ENCODE measurements at places on chromosomes 12 and 14.

- H3K27me3 ChIP-seq = no peaks in the 10 kb centered on the region
- H3K27ac ChIP-seq = no peak overlapping the region
- H3K4me3 ChIP-seq = no peak overlapping the region
- H3K36me3 ChIP-seq = no peaks in the 10 kb centered on the region
- H3K4me1 ChIP-seq = peaks cover 2% of the 10 kb centered on the region
These were observed 17.3 kb upstream of the TMPRSS12 start for GRCh38 chr12:50825372-50825838.

DNA sequence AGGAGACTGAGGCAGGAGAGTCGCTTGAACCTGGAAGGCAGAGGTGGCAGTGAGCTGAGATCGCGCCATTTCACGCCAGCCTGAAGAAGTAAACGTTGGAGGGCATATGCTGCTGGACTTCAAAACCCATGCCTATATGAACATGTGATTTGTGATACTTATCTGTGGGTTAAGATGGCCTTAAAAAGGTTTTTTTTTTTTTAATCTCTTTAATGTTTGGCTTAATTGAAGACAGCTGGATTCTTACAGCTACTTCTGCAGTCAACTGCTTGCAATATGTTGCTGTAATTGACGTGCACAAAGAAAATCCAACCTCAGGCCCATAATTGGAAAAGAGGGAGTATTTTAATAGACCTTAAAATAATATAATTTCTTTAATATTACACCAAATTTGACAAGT lies 1.5 kb upstream of the B3GNT4 start:
- no peak for DNase-seq
- H3K27me3 ChIP-seq = peaks cover 82% of the 10 kb centered on the region
- no peak overlapping the region for H3K27ac ChIP-seq
- H3K4me1 ChIP-seq = peaks cover 8% of the 10 kb centered on the region
- H3K36me3 ChIP-seq = peaks cover 8% of the 10 kb centered on the region
- H3K4me3 ChIP-seq = no peak overlapping the region

GRCh38 chr14:102523569-102524450 lies 14.2 kb upstream of the ANKRD9 start:
- H3K4me3 ChIP-seq = peak overlapping the region; percentile 66
- DNase-seq = no peak
- H3K27ac ChIP-seq = no peak overlapping the region
- H3K4me1 ChIP-seq = peaks cover 27% of the 10 kb centered on the region
- H3K27me3 ChIP-seq = no peaks in the 10 kb centered on the region
- no peaks in the 10 kb centered on the region for H3K36me3 ChIP-seq

GRCh38 chr12:121285856-121286255 lies 10.7 kb downstream of the CAMKK2 start:
- DNase-seq = no peak
- no peaks in the 10 kb centered on the region for H3K36me3 ChIP-seq
- no peak overlapping the region for H3K4me3 ChIP-seq
- H3K4me1 ChIP-seq = peaks cover 5% of the 10 kb centered on the region

DNA sequence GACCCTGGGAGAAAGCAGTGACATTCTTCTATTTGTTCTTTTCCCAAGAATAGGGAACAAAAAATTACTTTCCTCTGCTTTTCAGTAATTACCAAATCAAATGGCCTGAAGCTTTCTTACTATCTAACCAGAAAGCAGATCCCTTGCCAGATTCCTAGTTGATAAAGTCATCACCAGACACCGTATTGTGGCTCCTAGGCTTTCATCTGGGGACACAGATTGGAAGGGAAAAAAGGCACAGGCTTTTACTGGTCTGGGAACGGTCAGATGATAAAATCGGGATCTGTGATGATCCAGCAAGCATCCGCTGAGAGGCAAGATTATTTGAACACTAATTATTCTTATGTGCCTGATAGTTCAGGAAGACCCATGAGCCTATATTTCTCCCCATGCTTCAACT lies 79.1 kb upstream of the BCL2L14 start:
- no peaks in the 10 kb centered on the region for H3K27me3 ChIP-seq
- DNase-seq = no peak
- H3K4me1 ChIP-seq = no peaks in the 10 kb centered on the region
- H3K36me3 ChIP-seq = no peaks in the 10 kb centered on the region
- H3K4me3 ChIP-seq = no peak overlapping the region

- H3K4me3 ChIP-seq = peak overlapping the region; percentile 26
- H3K27me3 ChIP-seq = no peaks in the 10 kb centered on the region
- no peaks in the 10 kb centered on the region for H3K36me3 ChIP-seq
- no peak overlapping the region for H3K27ac ChIP-seq
- H3K4me1 ChIP-seq = no peaks in the 10 kb centered on the region
These were observed 18.5 kb upstream of the DHRS7 start for GRCh38 chr14:60183741-60184140.

DNA sequence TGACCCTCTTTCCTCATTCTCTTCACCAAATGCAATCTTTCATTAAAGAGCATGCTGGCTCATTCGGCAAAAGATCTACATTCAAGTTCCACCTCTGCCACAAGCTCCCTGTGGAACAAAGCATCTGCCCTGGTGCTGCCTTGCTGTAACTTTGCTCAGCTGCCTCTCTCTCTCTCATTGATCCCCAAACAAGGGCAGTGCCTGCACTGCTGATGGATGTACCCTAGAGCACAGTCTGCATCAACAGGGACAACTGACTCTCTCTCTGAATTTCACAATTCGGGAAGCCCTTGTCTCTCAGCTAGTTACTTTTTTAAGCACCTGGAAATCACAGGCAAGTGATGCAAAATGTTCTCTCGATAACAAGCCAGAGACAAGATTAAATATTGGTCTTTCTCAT lies 174.0 kb upstream of the DIO2 start:
- no peaks in the 10 kb centered on the region for H3K36me3 ChIP-seq
- DNase-seq = no peak
- no peak overlapping the region for H3K27ac ChIP-seq

DNA sequence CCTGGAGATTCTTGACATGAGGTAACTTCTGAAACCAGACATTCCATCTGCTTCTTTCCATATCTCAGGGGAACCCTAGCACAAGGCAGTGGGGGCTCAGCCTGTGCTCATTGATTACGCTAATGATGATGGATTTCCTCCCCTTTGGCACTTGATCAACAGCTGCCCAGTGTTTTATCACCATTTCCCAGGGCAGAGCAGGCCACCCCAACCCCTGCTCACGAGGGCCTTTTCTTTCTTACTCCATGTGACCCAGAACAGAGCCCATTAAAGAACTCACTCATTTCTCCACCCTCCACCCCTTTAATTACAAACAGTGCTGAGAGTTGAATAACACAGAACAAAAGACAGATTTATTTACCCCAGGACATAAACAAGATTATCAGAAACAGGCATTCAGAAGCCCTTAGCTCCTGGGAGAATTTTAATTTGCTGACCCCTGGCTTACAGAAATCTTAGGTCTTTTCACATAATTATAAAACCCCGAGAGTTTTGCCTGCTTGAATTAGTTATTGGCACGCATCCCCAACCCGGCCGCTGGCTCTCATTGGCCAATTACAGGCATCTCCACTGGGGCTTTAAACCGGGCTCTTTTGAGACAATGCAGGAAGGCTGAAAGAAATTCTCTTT lies 32.0 kb upstream of the CCDC60 start:
- H3K27me3 ChIP-seq = no peaks in the 10 kb centered on the region
- DNase-seq = no peak
- H3K36me3 ChIP-seq = no peaks in the 10 kb centered on the region
- H3K27ac ChIP-seq = no peak overlapping the region
- no peaks in the 10 kb centered on the region for H3K4me1 ChIP-seq

DNA sequence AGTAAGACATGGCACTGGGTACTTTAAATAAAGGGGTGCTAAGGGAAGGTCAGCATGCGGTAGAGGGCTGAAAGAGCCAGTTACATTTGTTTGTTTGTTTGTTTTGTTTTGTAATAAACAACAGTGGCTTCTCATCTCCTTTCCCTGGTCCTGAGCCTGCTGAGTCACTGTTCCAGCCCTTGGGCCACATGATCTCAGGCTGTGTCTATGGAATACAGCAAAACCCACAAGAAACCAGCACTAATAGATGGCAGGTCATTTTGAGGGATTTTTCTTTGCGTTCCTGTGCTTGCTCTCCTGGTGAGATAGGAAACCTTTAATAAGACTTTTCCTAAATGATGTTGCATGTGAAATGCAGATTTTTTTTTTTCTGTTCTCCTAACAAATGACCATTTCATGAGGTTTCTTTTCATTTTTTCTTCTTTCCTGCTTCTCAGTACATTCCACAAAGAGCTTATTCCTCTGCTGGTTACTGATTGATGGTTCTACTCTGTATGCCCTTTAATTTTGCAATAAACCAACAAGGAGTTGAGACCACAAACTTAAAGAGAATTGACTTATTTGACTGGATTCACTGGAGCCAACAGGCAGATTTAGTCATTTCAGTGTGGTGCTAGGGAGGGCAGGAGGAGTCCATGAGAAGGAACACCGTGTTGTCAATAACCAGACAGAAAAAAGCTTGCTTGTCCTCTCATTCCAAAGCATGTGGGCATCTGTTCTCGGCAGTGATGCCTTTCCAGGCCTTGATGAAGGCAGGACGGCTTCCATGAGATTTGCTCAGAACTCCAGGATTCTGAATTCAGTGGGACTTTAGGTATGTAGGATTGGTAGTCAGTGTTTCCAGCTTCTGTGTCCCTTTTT lies 459.2 kb downstream of the RAD51B start:
- no peak overlapping the region for H3K27ac ChIP-seq
- no peak for DNase-seq
- H3K36me3 ChIP-seq = no peaks in the 10 kb centered on the region
- no peak overlapping the region for H3K4me3 ChIP-seq
- peaks cover 35% of the 10 kb centered on the region for H3K4me1 ChIP-seq

- H3K36me3 ChIP-seq = no peaks in the 10 kb centered on the region
- H3K4me3 ChIP-seq = no peak overlapping the region
- no peak for DNase-seq
- no peak overlapping the region for H3K27ac ChIP-seq
- H3K4me1 ChIP-seq = peaks cover 15% of the 10 kb centered on the region
These were observed 1.2 kb upstream of the PTGER2 start for GRCh38 chr14:52312931-52313355.

DNA sequence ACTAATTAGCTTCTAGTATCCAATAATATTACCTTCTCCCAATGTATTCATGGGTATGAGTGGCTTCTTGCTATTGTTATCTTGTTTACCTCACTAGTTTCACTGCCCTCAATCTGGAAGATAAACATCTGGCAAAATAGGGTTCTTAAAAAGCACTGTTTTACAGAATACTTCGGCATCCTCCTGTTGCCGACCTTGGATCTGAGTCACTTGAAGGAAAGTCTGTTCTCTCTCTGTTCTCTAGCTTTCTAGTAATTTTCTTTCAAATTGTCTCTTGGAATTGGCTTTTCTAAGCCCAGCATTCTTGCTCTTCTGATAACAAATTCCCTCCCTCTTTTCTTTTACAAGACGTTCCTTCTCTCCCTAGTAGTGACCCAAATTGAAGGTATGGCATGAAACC lies 189.5 kb downstream of the KITLG start:
- H3K4me3 ChIP-seq = no peak overlapping the region
- no peaks in the 10 kb centered on the region for H3K27me3 ChIP-seq
- H3K27ac ChIP-seq = no peak overlapping the region
- no peaks in the 10 kb centered on the region for H3K4me1 ChIP-seq
- DNase-seq = no peak

- no peaks in the 10 kb centered on the region for H3K36me3 ChIP-seq
- H3K27ac ChIP-seq = no peak overlapping the region
- no peak overlapping the region for H3K4me3 ChIP-seq
- H3K27me3 ChIP-seq = no peaks in the 10 kb centered on the region
These were observed 122.4 kb upstream of the AMIGO2 start for GRCh38 chr12:47202176-47202575.

DNA sequence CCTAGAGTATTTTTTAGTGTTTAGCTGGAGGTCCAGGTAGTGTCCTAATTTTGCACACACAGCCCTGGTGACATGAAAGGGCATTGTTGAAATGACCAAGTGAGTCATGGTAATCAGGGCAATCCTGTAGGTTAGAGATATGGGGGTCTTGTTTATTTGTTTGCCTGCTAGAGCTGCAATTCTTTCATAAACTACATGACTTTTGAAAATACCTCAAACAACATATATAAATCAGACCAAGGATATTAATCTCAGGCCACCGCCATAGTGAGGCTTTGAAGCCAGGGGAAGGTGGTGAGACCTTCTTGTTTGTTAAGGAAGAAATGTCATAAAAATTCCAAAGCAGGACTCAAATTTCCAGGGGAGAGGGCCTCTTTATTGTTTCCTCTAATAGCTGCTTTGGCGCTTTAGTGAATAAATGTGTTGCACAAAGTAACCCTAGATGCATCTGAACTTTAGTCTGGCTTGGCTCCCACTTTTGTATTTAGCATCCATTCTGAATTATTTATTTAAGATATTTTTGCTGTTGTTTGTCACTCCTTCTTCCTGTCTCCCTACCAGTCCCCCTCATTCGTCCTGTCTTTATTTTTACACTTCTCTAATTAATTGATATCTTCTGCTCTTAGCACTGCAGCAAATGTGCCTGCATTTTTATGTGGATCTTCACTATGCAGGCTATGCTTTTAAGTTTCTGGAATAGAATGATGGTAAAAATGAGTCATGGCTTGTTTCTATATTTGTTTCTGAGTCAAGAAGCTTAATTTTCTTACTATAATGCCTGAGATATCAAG lies 430.3 kb downstream of the RAD51B start:
- no peaks in the 10 kb centered on the region for H3K4me1 ChIP-seq
- H3K4me3 ChIP-seq = no peak overlapping the region
- H3K27ac ChIP-seq = peak overlapping the region; percentile 53
- no peaks in the 10 kb centered on the region for H3K36me3 ChIP-seq
- no peaks in the 10 kb centered on the region for H3K27me3 ChIP-seq
- no peak for DNase-seq

GRCh38 chr12:106586803-106587684 lies 4.2 kb downstream of the RFX4 start:
- peaks cover 71% of the 10 kb centered on the region for H3K27me3 ChIP-seq
- no peaks in the 10 kb centered on the region for H3K36me3 ChIP-seq
- no peak overlapping the region for H3K4me3 ChIP-seq
- no peak for DNase-seq
- no peaks in the 10 kb centered on the region for H3K4me1 ChIP-seq

- H3K27me3 ChIP-seq = no peaks in the 10 kb centered on the region
- H3K27ac ChIP-seq = no peak overlapping the region
- peaks cover 43% of the 10 kb centered on the region for H3K36me3 ChIP-seq
- no peak overlapping the region for H3K4me3 ChIP-seq
These were observed 38.3 kb upstream of the DYNC1H1 start for GRCh38 chr14:101926085-101926484.

GRCh38 chr12:89225401-89225800 lies 126.9 kb downstream of the DUSP6 start:
- peaks cover 33% of the 10 kb centered on the region for H3K4me1 ChIP-seq
- H3K27me3 ChIP-seq = no peaks in the 10 kb centered on the region
- H3K4me3 ChIP-seq = no peak overlapping the region
- no peaks in the 10 kb centered on the region for H3K36me3 ChIP-seq
- peak overlapping the region; percentile 78 for H3K27ac ChIP-seq

- H3K4me3 ChIP-seq = peak overlapping the region; percentile 40
- H3K4me1 ChIP-seq = peaks cover 35% of the 10 kb centered on the region
- H3K27me3 ChIP-seq = no peaks in the 10 kb centered on the region
These were observed 32.9 kb upstream of the MDM1 start for GRCh38 chr12:68364893-68365725.

- no peaks in the 10 kb centered on the region for H3K27me3 ChIP-seq
- H3K36me3 ChIP-seq = no peaks in the 10 kb centered on the region
- no peak overlapping the region for H3K4me3 ChIP-seq
- H3K27ac ChIP-seq = no peak overlapping the region
- DNase-seq = no peak
- H3K4me1 ChIP-seq = no peaks in the 10 kb centered on the region
These were observed 681.0 kb downstream of the RPL10L start for GRCh38 chr14:45970621-45971020.

GRCh38 chr14:103206836-103207387 lies 83.7 kb downstream of the TNFAIP2 start:
- H3K27ac ChIP-seq = peak overlapping the region; percentile 36
- peaks cover 25% of the 10 kb centered on the region for H3K27me3 ChIP-seq
- H3K4me3 ChIP-seq = no peak overlapping the region
- no peaks in the 10 kb centered on the region for H3K4me1 ChIP-seq
